Stimulated activated CD8-positive, alpha-beta memory T cell treated with anti-CD3 and anti-CD28 coated beads, Interleukin-15, amount 100 ng/mL, for 48 hours (primary cell): ENCODE measurements at places on chromosomes 3 and 15.
A peak's percentile ranks its signal among the peaks of the same experiment; 100 is the strongest.

DNA sequence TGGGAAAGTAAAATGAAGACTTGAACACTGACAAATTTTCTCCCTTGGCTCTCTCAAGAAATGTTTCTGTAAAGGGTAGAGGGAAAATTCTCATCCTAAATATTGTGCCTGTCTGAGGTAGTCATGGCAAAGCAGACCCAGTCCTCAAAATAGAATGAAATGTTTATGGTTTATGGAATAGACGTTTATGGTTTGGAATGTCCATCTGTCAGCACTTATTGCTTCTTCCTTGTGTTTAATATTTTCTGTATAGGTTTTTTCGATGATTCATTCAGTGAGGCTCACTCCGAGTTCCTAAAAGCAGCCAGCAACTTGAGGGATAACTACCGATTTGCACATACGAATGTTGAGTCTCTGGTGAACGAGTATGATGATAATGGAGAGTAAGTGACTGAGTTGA lies 13.9 kb downstream of the ELL3 start:
- DNase-seq: no peak

DNA sequence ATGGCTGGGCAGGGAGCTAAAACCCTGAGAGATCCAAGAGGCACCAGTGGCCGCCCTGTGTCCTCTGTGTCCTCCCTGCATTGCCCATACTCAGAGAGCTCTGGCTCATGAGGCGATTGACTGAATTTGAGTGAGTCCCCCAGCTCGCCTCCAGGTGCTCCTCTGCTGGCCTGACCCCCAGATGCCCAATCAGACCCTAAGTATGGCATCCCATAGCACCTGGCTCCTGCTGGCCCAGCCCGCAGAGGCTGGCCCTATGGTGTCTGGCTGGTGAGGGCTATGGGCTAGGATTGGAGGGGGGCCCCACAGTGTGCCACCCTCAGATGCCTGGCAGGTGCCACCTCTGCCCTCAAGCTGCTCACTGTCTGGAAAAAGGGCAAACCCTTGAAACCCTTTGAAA lies 1.6 kb upstream of the TKT start:
- no peak for DNase-seq

DNA sequence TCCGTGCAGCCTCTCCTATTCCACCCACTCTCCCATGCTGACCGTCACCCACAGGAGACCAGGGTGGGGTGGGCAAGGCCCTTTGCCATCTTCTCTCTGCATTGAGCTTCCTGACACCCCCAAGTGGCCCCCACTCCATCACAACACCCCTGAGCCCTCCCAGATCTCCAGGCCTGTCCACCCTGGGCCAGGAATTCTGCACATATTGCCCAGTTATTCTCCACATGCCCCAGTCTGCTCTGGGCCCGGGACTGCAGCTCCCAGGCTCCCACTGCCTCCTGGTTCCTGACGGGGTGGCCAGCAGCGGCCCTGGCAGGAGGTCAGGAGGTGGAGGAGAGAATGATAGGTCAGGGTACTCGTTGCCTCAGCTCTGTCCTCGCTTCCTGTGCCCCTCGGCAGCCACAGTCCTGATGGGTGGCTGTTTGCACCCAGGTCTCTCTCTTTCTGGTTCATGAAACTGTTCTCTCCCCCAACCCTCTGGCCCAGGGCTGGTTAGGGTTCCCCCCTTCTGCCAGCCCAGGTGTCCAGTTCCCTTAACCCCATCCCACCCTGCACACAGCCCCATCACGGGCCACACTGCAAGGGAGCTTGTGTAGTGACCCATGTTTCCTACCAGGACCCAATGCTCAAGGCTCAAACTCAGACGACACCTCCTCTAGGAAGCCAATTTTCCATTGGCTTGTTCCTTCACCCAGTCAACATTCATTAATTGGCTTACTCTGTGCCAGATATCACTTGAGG lies 47.3 kb downstream of the IQSEC1 start:
- no peak for DNase-seq

DNA sequence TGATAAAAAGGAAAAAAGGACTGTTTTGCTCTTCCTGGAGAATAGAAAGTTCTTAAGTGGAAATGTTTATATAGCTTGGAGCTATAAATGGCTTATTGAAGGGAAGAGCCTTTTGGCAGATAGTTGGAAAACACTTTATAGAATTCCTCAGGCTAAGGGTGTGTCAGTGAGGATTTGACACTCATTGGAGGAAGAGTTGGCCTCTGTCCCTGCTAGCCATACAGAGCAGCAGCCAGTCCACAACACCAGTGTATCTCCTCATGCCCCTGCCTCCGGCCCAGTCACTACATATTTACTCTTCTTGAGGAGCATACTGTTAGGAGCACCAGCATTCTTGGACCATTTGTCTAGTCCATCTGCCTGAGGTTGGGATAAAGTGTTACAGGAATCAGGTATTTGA lies 36.2 kb downstream of the KLHL18 start:
- no peak for DNase-seq

GRCh38 chr3:152258448-152259393 lies 10.0 kb upstream of the MBNL1 start:
- peak; percentile 48 for DNase-seq

GRCh38 chr3:37943126-37943525 lies 47.5 kb upstream of the VILL start:
- no peak for DNase-seq

GRCh38 chr3:48034000-48034516 lies 17.8 kb upstream of the MAP4 start:
- DNase-seq: no peak
